ENCODE measurements at places on chromosomes 4 and X.

GRCh38 chrX:149037281-149037870 is 467.7 kb downstream of the IDS start:
- DNase-seq, result no peak

DNA sequence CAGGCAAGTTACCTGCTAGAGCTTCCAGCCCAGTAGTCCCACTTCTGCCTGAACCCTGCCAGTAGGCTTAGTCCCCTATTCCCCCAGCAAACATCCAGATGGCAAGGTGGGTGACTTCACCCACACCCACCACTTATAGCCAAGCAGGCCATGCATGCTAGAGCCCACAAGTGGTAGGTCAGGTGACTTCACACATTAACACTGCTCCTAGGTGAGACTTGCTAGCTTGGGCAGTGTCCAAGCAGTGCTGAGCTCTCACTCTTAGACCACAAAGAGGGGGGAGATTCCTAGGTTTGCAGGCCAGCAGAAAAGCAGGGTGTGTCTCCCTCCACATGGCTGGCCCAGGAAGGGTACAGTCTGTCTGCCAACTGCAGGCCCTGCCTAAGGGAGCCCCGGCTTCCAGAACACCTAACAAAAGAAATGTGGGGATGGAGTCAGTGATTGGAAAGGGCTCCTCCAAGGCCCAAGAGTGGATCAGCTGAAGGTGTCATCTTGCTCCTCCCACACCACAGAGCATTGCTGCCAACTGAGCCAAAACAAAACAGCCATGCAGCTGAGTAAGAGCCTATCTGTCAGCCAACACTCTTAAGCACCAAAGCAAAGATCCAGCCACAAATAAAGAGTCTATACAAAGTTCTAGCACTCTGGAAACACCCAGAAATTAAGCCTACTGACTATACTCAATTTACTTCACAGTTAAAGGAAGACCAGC is 158.1 kb upstream of the USP38 start:
- DNase-seq, result no peak

DNA sequence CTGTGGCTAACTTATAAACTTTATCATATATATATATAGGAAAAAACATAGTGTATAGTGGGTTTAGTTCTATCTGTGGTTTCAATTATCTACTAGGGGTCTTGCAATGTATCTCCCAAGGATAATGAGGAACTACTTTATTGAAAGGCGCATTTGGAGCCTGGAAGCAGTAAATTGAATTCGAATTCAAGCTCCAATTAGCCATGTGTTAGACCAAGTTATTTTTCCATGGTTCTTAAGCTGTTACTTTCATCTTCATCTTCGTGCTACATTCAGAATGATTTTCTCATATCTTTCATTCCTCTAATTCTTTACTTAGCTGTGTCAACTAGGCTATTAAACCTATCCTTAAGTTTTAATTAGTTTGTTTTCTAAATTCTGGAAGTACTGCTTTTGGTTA is 27.2 kb upstream of the MANBA start:
- DNase-seq, result no peak

GRCh38 chr4:24382381-24382780 is 202.0 kb downstream of the DHX15 start:
- no peak for DNase-seq

- no peak for DNase-seq
Measured at GRCh38 chrX:48086082-48086481, 14.6 kb upstream of the ZNF630 start.

Measured in adrenal gland (tissue), 19 donors.